ENCODE measurements at places on chromosomes 4 and X.

DNA sequence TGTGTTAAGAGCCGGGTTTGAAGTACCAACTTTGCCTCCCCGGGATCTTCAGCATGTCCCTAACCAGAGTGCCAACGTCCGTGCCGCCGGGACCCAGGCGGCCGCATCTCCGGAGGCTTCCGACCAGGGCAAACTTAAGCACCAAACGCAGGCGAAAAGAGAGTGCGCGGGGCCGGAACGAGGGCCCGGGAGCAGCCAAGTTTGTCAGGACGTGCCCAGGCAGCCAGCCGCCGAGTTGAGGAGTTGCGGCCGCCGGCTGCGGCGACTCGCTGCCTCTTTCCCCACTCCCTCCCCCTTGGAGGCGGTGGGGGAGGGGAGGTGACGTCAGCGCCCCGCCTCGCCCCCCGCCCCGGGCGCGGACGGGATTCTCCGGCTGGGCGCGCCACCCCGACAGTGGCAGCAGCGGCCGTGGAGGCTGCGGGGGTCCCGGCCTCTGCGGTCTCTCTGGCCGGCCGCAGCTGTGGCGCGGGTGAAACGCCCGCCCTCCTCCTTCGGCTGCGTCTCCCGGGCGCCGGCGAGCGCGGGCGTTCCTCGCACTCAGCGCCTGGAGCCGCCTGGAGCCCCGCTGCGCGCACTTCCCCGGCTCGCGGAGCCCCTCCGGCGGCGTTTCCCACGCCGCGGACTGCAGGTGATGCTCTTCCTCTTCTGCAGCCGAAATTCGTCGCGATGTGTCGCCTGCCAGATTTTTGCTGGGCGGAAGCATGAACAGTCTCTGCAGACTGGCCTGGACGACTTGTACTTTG is 2.9 kb upstream of the FAT1 start:
- no peak for DNase-seq

DNA sequence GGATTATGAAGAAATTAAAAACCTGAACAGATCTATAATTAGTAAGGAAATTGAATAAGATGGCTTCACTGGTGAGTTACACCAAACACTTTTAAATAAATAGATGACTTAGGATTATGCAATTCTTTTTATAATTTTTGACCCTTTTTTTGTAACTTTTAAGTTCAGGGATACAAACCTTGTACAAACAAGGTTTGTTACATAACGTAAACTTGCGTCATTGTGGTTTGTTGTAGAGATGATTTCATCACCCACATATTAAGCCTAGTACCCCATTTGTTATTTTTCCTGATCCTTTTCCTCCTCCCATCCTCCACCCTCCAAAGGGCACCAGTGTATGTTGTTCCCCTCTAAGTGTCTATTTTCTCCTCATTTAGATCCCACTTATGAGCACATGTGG is 75.7 kb downstream of the CPEB2 start:
- DNase-seq, result no peak

DNA sequence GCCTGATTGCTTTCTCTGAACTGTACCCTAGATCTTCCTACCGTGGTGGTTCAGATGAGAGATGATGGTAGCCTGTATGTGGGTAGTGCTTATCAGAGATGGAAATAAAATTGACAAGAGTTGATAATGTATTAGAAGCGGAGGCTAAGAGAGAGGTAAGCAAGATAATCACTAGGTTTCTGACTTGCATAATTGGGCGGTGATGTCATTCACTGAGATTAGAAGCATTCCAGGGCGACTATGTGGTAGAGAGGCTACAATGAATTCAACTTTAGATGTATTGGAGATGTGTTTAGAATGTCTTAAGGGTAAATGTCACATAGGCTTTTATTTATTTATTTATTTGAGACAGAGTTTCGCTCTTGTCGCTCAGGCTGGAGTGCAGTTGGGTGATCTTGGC is 415 bp upstream of the TENM3 start:
- no peak for DNase-seq

DNA sequence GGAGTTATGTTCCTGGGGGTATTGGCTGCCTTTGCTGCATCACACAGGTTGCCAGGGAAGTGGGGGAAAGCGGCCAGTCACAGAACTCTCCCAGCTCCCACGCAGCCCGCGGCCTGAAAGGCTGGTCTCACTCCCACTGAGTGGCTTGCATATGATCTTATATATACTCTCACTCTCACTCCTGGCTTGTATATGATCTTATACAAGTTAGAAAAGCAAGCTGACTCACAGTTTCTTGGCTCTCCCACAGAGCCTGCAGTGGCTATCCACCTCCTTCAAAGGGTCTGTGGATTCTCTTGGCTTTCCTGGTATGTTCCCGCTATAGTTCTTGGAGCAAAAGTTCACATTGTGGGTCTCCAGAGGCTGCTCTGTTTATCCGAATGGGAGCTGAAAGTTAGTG is 833.5 kb upstream of the GALNTL6 start:
- DNase-seq, result no peak

DNA sequence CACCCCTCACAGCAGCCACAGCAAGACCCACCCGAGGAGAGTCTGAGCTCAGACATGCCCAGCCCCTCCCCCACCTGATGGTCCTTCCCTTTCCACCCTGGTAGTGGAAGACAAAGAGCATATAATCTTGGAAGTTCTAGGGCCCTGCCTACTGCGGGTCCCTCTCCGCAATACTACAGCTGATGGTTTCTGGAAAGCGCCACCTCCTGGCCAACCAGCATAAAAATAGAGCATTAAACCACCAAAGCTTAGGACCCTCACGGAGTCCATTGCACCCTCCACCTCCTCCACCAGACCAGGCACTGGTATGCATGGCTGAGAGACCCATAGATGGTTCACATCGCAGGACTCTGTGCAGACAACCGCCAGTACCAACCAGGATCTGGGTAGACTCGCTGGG is 78.2 kb downstream of the SH3BGRL start:
- no peak for DNase-seq

GRCh38 chr4:146490106-146490505 is 31.6 kb downstream of the SLC10A7 start:
- no peak for DNase-seq
